MV-4-11 (cell line): ENCODE measurements at places on chromosomes 7 and 10.

GRCh38 chr10:45513551-45513950, 139.5 kb downstream of the ALOX5 start:
- no peak for DNase-seq

- DNase-seq = no peak
These were observed 139.3 kb upstream of the TCF7L2 start for GRCh38 chr10:112810711-112811151.

- no peak for DNase-seq
These were observed 18.1 kb upstream of the VPS37D start for GRCh38 chr7:73649576-73649975.

DNA sequence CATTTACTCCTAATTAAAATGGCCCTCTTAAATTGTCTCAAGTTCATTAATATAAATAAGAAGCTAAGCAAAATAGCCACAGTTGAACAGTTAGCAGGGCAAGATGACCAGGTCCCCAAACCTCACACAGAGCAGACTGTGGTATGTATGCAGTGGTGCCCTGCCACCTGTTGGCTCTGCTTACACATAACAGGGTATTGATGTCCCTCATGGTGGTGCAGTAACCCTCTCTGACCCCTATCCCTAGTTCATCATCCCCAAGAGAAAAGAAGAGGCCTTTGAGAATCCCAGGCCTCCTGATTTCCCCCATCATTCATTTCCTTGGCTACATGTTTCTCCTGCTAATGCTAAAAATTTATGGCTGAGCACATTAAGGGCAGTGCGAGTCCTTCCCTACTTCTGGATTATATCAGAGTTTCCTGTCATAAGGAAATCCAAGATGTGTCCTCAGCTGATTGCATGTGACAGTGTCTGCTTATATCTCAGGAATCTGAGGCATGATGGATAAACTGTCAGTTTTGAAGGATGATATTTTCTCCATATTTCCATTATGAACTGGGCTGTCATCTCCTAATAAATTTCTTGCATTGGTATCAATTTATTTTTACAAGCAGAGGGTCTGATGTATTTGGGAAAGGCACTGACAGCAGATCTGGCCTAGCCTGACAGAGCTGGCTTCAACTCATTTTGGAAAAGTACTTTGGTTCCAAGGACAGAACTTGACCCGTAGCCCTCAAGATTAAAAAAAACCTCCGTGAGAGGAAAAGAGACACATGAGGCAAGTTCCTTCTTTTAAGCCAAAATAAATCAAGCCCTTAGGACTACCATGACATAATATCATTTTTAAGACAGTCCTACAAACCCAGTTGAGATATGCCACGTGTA, 880.6 kb downstream of the LRMDA start:
- peak; percentile 32 for DNase-seq

GRCh38 chr10:131905603-131906268, 4.9 kb downstream of the PPP2R2D start:
- no peak for DNase-seq

DNA sequence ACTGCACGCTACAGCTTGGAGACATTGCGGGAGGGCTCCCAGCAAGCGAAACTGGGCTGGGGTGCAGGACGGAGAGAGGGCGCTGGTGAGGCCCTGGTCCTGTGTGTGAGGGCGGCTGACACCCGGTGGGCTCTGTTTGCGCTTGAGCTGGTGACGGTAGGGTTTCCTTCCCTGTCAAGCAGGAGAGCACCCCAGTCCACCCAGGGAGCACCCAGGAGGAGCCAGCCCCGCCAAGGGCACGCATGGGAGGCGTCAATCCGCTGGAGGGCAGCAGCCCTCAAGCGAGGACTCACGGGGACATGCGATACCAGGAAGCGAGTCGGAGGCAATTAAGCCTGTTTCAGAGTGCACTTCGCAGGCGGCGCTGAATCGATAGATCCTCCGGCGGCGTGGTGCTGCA, 109.4 kb downstream of the MAD1L1 start:
- no peak for DNase-seq

GRCh38 chr10:61052469-61053205, 108.7 kb upstream of the RHOBTB1 start:
- DNase-seq = no peak

- no peak for DNase-seq
These were observed 291.7 kb upstream of the NPVF start for GRCh38 chr7:25520017-25520416.

DNA sequence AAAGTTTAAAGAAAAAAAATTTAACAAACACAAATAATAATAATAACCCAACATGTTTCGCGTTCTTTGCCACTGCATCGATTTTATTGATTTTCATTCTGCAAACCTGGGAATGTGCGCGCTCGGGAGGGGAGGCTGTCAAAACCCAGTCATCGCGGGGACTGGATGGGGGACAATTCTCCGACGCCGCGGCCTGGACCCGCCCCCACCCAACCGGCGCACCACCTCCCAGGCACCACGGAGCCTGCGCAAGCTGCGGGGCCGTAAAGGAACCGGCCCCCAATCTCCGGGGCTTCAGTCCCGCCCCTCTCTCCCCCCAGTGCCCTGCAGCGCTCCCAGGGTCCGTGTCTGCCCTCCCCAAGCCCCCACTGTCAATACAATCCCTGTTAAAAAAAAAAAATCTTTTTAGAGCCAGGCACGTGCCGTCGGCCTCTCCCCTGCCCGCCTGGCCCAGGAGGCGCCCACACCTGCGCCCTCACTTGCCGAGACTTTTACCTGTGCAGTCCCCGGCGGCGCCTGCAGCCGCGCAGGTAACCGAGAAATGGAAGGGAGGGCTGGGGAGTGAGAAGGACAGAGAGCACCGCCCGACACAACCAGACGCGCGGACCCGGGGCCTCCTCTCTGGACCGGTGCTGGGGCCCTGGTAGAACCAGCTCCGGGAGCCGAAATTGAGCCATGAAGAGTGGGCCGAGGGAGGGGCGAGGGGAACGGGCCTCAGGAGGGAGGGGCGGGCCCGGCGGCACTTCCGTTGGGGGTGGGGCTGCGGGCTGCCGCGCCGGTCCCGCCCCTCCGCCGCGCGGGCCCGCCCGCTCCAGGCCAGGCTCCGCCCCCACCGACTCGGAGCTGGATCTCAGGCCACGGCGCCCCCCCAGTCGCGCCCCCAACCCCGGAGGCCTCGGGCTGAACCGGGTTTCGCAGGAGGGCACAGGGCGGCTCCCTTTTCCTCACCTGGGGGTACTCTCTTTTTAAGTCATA, 7.6 kb upstream of the ZNF503 start:
- peak; percentile 15 for DNase-seq

DNA sequence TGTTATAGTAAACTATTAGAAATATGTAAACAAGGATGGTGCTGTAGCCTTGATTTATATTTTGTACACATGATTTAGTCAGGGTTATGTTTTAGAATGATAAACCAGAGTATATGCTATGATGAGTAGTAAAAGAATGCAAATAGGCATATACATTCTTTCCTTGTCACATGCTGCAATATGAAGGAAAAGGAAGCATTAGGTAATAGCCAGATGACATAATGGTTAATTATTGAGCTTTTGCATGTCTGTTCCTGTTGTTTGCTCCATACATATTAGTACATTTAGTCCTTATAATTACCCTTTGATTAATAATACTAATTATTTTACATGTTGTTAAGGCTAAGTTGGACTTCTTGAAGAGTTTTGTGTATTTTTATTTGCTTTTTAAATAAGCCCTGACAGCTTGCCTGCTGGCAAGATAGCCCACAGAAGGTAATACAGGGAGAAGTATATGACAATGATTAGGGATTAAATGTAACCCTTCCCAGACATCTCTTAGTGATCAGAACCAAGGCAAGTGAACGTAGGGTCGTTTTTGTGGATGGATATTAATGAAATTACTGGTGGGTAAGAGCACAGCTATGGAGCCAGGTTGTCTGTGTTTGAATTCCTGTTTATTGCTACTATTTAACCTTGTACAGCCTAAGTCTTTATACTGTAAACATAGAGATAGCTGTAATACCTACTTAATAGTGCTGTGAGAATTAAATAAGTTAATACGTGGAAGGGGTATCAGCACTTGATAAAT, 68.4 kb downstream of the PHTF2 start:
- no peak for DNase-seq

GRCh38 chr7:150944066-150945042, 33.8 kb downstream of the KCNH2 start:
- peak; percentile 9 for DNase-seq

DNA sequence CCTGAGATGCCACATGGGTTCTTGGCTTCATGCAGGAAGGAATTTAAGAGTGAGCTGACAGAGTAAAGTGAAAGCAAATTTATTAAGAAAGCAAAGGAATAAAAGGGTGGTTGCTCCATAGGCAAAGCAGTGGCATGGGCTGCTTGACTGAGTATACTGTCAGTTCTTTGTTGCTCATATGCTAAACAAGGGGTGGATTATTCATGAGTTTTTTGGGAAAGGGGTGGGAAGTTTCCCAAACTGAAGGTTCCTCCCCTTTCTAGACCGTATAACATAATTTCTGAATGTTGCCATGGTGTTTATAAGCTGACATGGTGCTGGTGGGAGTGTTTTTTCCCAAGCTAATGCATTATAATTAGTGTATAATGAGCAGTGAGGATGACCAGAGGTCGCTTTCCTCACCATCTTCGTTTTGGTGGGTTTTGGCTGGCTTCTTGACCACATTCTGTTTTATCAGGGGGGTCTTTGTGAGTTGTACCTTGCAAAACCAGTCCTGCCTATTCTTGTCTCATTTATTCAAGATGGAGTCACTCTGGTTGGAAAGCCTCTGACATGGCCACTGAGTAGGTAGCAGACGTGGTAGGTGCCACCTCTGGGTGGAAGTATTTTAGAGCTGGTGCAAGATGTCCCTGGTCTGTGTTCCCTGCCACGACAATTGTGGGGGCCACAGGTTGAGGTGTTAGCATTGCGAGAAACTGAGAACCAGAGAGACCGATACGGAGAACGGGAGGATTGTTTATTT, 107.5 kb upstream of the SDK1 start:
- DNase-seq = no peak

DNA sequence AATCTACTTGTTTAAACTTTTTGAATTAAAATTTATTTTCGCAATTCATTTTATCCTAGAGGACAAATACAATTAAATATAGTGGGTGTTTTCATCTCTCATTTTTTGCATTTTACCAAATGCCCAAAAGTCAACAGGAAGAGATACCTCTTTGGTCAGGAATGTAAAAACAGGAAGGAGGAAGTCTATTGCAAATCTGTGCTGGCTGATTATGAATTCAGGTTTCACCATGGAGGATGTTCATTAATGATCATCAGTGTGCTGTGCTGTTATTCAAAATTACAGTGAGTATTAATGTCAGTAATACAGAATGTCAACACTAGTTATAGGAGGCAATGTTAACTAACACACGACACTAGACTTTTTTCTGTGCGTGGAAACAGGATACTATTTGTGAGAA, 24.7 kb downstream of the EXOC6 start:
- no peak for DNase-seq

DNA sequence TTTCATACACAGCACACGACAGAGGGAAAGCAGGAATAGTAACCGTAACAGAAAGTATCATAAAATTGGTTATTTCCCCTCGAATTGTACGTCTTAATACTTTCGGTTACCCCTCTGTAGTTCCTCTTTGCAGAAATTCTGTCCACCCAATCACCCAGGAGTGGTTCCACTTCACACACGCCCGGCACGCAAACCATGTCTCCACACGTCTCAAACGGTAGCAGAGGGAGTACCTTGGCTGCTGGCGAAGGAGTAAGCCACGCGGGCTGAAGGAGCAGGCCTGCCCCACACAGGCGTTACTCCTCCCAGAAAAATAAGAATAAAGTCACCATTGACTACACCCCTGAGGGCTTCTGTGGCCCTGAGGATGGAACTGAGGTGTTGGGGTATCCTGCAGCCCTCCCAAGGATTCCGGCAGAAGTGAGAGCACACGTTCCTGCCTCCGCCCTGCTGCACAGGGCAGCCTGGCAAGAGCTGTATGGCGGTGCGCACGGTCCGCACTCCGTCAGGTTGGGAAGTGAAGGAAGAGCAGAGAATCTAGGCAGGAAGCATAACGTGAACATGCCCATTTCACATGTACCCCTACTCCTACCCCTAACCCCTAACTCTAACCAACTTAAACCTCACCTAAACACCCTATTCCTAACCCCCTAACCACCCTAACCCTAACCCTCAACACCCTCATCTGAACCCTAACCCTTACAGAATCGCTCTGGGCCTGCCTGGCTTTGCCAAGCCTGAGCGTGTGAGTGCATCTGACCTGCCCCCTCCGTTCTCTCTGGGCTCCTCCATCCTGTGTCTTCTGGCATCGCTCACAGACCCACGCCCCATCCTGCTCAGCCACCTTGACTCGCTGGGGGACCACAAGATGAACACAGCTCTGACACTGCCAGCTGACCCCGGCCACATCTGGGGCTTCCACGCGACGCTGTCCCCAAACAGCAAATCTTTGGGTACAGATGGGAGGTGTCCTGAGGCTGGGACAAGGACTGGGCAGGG, 18.2 kb downstream of the GPR146 start:
- peak; percentile 84 for DNase-seq

DNA sequence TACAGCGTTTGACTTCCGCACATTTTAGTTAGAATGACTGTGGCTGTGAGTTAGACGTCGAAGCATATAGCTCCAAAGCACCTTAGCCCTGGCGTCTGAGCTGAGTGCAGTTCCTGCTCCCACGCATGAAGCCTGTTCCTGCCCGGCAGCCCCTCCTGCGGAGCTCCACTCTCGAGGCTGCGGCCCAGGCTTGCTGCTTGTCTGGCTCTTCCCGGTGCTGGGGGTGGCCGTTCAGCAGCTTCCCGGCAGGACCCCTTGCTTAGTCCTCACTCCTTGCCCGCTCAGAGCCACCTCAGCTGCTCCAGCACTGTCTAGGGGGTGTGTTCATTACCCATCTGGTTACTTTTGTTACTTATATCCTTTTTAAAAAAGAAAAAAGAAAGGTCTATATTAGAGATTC, 88.1 kb upstream of the DNAJB6 start:
- DNase-seq = no peak

DNA sequence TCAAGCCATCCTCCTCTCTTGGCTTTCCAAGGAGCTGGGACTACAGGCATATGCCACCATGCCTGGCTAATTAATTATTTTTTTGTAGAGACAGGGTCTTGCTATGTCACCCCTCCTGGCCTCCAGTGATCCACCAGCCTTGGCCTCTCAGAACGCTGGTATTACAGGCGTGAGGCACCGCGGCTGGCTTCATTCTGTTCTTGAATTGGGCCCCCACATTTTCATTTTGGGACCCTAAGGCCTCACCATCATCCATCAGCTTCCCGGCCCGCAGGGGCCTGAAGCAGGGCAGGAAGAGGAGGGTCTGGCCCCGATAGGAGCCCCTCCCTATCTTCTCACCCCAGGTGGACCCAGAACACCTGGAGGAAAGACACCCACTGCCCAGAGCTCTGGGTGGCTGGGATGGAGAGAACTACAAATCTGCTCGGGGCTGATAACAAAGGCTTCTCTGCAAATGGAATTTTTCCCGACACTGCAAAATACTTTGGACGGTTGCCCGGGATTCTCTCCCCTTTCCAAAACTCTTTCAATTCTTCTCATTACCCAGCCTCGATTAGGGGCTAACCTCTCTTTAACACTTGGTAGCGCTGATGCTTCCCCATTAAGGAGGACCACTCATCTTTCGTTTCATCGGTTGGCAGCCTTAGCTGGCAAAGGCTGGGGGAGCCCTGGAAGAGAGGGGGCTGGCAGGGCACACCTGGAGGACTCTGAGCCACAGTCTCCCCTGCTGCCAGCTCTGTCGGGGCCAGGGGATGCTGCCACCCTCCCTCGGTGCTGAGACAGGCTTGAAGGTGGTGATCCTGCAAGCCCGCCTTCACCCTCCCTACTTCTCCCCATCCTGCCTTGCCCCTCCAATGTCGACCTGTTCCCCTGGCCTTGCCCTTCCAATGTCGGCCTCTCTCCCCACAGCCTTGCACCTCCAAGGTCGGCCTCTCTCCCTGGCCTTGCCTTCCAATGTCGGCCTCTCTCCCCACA, 81.0 kb upstream of the GNA12 start:
- DNase-seq = no peak
